Activated CD4-positive, alpha-beta T cell treated with anti-CD3 and anti-CD28 coated beads, Interleukin-2, amount 10 ng/mL, durations not matched to agents 7 days and 5 days (primary cell): ENCODE measurements at places on chromosomes 12 and 14. TPM values are rescaled to one million over a fixed set of nuclear protein-coding genes. Genes with fewer than 3 reads are reported as not detected.

- no peaks in the 10 kb centered on the region for H3K27me3 ChIP-seq
- no peak overlapping the region for H3K27ac ChIP-seq
- H3K4me3 ChIP-seq = no peak overlapping the region
- H3K36me3 ChIP-seq = no peaks in the 10 kb centered on the region
- DNase-seq = no peak
- no peaks in the 10 kb centered on the region for H3K4me1 ChIP-seq
These were observed 217.9 kb downstream of the PIK3C2G start for GRCh38 chr12:18479256-18479655.

DNA sequence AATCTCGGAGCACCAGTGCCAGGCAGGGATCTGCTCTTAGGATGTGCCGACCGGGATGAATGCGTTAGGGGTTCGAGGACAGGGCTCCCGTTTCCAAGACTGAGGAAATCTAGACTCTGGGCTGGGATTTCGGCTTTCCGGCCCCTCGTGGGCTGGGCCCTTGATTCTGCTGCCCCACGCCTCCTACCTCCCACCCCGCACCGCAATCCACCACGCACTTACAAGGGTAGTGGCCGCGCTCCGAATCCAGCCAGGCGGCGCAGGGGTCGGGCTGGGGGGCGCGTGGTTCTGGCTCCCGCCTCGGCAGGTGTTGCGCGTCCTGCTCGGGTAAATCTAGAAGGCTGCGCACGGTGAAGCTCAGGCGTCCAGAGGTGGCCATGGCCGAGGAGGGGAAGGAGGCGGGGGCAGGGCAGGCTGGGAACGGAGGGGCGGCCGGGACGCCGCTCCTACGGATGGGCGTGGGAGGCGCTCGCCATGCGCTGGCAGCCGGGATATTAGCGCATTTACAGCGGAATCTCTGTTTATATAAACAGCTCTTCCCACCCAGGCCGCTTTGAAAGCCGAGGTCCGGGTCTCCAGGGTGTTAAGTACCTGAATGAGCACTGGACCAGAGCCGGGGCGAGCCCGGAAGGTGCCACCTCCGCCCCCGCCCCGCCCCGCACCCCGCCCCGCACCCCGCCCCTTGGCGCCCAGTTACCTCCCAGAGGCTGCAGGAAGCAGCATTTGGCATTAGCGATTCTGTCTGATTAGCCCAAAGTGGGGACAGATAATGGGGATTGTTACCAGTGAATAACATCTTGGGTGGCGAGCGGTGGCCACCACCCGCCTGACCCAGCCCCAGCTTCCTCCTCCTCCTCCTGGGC lies at the start of gene NKX2-8:
Gene NKX2-8, minus strand, starts transcription at position 604 of the 863 bp plus-strand sequence. Its CDS starts 225 bp downstream, at position 379.
- H3K27ac ChIP-seq = no peak within 1 kb of the TSS
- peaks cover 79% of the 10 kb centered on the region for H3K27me3 ChIP-seq
- H3K36me3 ChIP-seq = no peaks in the 10 kb centered on the region
- H3K4me3 ChIP-seq = peak within 1 kb of the TSS; percentile 30
- DNase-seq = no peak

- H3K4me3 ChIP-seq = no peak overlapping the region
- no peak overlapping the region for H3K27ac ChIP-seq
- no peaks in the 10 kb centered on the region for H3K36me3 ChIP-seq
- DNase-seq = no peak
- no peaks in the 10 kb centered on the region for H3K4me1 ChIP-seq
- H3K27me3 ChIP-seq = no peaks in the 10 kb centered on the region
These were observed 1297.7 kb downstream of the AACS start for GRCh38 chr12:126362964-126363363.

DNA sequence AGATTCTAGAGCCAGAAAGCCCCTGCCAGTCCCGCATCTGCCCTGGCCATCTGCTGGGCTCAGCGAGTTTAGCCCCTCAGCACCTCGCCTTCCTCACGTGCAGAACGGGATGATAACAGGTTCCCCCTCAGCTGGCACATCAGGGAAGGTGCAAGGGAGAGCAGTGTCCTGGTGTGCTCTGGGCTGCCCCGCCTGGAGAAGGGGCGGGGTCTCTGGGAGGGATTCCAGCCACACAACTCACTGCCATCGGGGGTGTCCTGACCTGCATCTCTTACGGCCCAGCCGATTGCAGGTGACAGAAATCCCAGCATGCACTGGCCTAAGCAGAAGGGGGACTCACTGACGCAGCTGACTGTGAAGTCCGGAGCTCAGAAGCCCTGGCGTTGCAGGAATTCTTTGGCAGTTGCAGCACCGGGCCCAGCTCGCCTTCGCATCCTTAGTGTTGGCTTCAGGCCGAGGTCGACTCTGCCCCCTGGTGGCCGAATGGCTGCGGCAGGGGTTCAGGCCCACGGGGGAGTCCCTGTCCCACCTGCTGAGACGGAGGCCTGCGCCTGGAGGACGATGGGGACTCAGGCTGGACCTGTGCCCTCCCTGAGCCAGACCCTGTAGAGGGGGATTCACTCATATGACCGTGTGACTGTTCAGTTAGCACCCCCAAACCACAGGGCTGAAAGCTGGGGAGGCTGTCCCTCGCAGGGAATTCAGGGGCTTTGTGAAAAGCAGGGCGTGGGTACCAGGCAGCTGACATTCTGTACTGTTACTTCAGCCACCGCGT lies 178.6 kb downstream of the ADGRD1 start:
- DNase-seq = peak; percentile 68
- H3K27me3 ChIP-seq = no peaks in the 10 kb centered on the region
- H3K4me3 ChIP-seq = no peak overlapping the region
- no peak overlapping the region for H3K27ac ChIP-seq
- H3K4me1 ChIP-seq = no peaks in the 10 kb centered on the region
- H3K36me3 ChIP-seq = no peaks in the 10 kb centered on the region

DNA sequence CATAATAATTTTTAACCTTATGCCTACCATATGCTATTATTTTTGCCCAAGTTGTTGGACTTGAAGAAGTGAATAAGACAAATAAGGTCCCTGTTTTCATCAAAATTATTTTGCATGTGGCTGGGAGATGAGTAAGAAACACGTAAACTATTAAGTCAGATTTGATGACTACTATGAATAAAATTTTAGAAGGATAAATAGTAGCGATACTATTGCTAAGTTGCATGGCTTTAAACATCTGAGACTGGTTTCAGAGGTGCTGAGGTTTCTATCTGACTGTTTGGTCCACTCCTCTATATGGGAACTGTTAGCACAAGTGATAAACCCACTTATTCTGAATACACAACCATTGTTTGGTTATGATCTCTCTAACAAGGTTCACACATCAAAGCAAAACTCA lies 674.3 kb upstream of the MDGA2 start:
- H3K36me3 ChIP-seq = no peaks in the 10 kb centered on the region
- no peaks in the 10 kb centered on the region for H3K4me1 ChIP-seq
- H3K27ac ChIP-seq = no peak overlapping the region

DNA sequence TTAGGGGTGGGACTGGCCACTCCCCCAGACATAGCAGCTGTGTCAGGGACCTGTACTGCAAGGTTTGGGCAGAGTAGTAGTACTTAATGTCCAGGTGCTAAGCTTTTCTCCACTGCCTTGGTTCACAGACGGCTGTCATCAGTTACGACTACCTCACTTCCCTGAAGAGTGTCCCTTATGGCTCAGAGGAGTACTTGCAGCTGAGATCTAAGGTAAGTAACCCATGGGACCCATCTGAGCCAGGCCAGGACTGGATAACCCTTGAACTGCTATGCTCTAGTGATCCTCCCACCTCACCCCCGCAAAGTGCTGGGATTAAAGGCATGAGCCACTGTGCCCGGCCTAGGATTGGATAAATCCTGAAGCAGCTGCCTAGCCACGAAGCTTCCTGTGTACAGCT lies 22.4 kb downstream of the ADCK1 start:
- no peaks in the 10 kb centered on the region for H3K27me3 ChIP-seq
- no peak overlapping the region for H3K4me3 ChIP-seq
- H3K27ac ChIP-seq = no peak overlapping the region
- H3K36me3 ChIP-seq = no peaks in the 10 kb centered on the region
- no peak for DNase-seq
- no peaks in the 10 kb centered on the region for H3K4me1 ChIP-seq

DNA sequence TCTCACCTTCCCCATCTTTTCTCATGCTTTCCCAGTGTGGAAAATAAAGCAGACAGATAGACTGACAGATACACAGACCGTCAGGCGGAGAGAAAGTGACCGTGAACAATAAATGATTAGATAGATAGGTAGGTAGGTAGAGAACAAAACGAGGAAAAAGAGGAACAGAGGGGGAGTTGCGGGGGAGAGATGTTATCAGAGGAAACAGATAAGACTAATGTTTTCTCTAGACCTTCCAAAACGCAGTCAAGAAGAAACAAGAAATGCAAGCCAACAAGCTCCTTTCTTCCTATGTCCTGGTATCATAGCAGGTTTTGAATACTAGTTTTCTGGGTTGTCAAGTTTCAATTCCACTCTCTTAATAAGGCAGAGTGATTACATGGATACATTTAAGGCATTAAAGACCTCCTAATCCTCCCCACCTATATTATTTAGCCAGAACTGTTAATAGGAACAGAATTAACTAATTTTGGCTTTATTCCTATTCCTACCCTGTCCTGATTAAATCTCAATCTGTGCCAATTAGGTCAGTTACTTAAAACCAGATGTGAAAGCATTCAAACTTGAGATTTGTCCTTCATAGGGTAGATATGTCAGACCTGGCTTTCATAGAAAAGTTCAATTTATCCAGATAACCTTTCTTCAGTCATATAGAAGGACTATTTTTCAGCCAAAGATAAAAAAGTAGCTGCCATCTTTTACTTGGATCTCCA lies 89.0 kb upstream of the PTPRR start:
- no peaks in the 10 kb centered on the region for H3K4me1 ChIP-seq
- no peak overlapping the region for H3K27ac ChIP-seq
- H3K27me3 ChIP-seq = no peaks in the 10 kb centered on the region

GRCh38 chr12:120239776-120240494 lies 25.6 kb downstream of the PXN start:
- H3K4me1 ChIP-seq = peaks cover 77% of the 10 kb centered on the region
- peaks cover 40% of the 10 kb centered on the region for H3K36me3 ChIP-seq
- no peak overlapping the region for H3K27ac ChIP-seq
- DNase-seq = no peak
- H3K27me3 ChIP-seq = no peaks in the 10 kb centered on the region

DNA sequence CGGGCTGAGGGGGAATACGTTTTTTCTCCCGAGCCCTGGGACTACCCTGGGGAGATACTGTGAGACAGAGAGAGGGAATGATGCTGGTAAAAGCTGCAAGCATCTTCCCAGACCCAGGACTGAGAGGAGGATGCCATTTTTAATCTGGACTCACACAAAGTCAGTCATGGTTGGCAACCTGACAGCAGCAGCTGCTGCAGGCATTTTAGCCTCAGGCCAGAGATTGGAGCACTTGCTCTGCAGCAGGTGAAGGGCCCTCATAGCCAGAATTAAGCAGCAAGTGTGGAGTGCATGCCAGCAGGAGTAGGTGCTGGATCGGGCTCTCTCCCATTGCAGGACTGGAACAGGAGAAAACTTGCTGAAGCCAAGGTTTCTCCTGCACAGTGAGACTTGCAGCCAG lies 361.1 kb upstream of the CLEC14A start:
- H3K4me1 ChIP-seq = no peaks in the 10 kb centered on the region
- no peak overlapping the region for H3K27ac ChIP-seq
- H3K4me3 ChIP-seq = no peak overlapping the region

- H3K36me3 ChIP-seq = no peaks in the 10 kb centered on the region
- peak overlapping the region; percentile 25 for H3K4me3 ChIP-seq
- peak overlapping the region; percentile 86 for H3K27ac ChIP-seq
- peaks cover 12% of the 10 kb centered on the region for H3K4me1 ChIP-seq
These were observed 32.5 kb downstream of the MMP17 start for GRCh38 chr12:131860472-131861260.

DNA sequence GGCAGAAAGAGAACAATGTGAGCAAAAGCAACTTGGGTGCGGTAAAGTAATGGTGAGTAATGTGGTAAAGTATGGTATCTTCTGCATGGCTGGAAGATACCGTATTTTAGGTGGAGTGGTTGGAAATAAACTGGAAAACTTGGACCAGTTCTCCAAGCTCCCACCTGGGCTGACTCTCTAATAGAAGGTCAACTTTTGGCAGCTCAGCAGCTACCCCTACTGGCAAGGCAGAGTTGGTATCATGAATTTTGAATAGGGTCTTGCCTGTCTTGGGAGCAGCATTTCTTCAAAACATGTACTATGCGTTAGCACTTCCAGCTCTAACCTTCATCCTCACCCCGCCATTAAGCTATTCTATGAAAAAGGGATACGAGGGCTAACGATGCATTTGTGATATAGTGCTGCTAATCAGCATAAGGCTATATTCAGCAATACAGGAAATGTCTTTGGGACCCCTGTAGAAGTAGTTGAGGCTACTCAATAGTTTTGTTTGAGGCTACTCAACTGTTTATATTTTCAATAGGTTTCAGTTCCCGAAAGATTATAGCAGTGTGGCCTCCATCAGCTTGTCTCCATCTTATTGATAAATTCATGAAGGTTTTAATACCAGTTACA lies 276.3 kb upstream of the FAR2 start:
- H3K27me3 ChIP-seq = no peaks in the 10 kb centered on the region
- no peak overlapping the region for H3K4me3 ChIP-seq
- H3K36me3 ChIP-seq = no peaks in the 10 kb centered on the region
- peak; percentile 11 for DNase-seq

DNA sequence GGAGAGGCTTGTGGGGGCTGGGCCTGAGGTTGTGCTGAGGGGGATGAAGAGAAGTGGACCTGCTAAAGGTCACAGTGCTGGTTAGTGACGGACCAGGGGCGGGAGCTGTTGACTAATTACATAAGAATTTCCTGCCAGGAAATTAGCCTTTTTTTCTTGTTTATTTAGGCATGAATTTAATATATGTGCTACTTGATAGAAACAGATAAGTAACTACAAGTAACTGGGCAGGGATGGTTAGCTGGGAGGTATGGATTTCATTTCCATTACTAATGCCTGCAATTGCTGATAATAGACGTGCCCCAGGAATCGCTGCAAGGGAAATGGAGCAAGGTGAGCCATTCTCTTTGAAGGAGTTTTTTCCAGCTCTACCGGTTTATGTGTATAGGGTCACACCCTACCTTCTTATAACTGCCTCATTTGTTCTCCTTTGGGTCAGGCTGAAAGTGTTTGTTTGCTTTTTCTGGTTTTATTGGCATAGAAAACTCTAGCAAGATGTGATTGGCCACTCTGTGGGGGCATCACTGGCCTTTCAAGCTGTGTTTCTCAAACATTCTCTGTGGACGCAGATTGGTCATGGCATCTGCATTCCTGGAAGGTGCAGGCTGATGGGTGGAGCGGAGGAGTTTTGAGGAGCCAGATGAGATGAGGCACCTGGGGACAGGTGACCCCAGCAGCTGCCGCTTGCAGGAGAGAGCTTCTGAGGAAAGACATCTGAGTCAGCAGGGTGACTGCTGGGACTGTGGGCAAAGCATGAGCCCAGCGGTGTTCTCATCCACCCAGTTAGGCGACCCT lies 19.0 kb upstream of the GPRC5A start:
- no peaks in the 10 kb centered on the region for H3K27me3 ChIP-seq
- H3K36me3 ChIP-seq = peaks cover 3% of the 10 kb centered on the region
- no peak overlapping the region for H3K27ac ChIP-seq

Gene HOXC6
- total RNA-seq = not detected

Gene ACVRL1
- total RNA-seq = not detected

Gene CD163L1
- not detected for total RNA-seq

Gene VDR
- 16.4 TPM for total RNA-seq
